ENCODE measurements at places on chromosomes 7 and 10.
A peak's percentile ranks its signal among the peaks of the same experiment; 100 is the strongest.

DNA sequence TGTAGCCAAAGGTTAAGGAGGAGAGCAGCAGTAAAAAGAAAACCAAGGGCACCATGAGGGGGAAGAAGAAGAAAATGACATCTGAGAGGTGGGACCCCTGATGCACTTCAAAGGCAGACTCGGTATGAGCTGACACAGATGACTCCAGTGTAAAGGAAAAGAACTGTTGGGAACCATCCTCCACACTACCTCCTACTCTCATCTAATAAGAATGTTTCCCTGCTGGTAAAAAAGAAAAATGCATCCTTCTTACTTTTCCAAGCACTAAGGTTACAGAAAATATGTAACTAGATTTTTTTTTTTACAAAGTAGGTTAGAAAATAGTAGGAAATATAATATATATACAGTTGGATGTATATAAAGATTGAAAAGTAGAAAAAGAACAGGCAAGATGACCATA, 16.9 kb downstream of the TAS2R41 start:
- no peak for DNase-seq

DNA sequence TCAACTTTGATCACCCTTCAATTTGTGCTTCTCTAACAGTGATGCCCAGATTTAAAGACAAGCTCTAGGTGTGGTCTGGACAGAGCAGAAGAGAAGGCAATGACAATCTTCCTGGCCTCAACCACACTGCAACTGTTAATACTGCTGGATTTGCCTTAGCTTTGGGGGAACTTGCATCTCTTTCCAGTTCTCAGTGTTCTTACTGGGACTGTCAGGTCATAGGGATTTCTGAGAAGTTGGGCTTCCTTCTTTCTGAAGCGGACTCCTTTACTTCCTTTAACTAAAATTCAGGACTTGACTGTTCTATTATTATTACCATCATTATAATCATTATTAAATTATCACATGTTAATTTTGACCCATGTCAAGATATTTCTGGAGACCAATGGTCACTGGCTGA, 80.8 kb downstream of the OSBPL3 start:
- no peak for DNase-seq

DNA sequence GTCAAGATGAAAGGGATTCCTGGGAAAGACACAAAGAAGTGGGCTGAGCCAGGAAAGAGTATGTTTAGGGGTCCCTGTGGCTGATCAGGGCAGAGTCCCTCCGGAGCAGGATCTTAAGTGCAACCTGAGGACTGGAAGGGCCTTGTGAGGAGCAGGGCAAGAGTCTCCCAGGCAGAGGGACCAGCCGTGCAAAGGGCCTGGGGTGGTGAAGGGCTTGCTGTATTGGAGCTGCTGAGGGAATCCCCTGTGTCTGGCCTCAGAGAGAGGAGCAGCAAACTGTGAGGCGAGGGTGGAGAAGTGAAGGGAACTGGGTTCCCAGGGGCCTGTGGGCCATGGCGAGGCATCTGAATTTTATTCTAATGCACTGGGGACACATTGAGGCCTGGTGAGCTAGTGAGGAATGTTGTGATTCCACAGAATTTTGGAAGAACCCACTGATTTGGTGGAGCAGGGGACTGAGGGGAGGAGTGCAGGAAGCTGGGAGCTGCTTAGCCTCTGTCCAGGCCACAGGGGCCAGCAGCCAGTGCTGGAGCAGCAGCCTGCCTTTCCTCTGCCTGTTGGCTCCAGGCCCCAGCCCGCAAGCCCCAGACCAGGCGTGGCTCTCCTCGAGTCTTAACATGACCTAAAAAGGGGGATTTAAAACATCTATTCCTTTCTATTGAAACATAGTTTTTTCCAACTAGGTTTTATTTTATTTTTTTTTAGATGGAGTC, 138.4 kb upstream of the IGFBP3 start:
- no peak for DNase-seq

DNA sequence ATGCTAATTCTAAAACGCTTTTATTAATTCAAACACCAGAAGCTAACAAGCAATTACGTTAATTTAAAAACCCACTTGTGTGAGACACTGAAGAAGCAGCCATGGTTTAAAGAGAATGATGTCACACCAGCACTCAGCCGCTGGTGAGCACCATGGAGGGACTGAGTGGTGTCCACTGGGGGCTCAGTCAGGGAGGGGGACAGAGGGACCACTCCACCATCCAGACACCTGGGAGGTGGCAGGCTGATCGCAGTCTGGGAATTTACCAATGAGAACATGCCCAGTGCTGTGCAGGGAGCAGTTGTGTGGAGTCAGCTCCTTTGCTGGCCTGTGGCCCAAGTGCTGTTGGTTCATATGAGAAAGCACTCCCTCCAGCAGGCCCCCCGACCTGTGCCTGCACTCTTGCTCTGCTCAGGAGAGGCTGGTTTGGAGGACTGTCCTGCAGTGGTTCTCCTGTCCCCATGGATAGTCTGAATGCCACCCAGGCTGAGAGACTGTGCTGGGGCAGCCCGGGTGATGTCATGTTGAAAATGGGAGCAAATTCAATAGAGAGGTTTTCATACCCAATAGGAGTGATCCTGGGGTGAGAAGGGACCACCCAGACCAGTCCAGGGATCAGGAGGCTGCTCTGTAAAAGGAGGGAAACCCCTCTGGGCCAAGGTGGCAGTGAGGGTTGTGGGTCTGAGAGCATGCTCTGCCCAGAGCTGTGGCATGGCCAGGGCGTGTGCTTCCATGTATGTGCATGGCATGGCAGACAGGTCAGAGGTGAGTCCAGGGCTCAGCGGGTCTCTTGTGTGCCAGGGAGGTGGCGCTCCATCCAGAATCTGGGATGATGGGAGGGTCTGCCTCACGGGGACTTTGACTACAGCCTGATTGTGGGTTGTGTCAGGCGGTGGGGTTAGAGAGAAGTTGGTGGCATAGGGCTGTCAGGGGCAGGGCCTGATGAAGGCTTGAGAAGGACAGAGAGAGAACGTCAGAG, 12.7 kb downstream of the ADCY1 start:
- DNase-seq: no peak

GRCh38 chr10:132563485-132564248, 26.1 kb downstream of the INPP5A start:
- no peak for DNase-seq

DNA sequence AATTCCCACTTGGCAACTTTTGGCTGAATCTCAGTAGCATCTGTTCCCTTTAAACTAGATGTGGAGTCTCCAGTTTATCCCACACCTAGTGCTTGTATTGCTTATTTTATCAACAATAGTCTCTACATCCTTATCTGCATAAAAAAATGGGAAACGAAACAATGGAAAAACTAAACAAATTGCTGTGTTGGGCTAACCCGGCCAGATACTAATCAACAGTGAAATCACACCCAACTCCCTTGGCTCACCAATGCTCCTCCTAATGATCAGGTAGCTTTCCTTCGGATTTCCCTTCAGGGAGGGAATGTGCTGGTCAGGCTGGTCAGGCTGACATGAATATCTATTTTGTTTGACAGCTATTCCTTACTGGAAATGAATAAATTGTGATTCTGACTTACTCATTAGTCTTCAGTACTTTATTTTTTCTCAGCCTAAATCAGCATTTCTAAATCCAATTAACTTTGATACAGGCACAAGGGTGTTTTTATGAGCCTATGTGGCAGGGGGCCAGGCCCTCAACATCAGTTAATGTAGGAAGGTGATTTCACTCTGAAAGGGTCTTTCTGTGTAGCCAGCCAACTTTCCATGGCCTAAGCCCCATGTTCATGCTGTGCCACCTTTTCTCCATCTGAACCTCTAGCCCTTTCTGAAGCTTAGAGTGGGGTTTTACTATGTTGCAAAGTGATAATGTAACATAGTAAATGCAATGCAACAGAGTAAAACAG, 170.5 kb upstream of the NPSR1 start:
- DNase-seq: no peak

- no peak for DNase-seq
Measured at GRCh38 chr7:144256112-144256511, 8.5 kb downstream of the OR2A7 start.

DNA sequence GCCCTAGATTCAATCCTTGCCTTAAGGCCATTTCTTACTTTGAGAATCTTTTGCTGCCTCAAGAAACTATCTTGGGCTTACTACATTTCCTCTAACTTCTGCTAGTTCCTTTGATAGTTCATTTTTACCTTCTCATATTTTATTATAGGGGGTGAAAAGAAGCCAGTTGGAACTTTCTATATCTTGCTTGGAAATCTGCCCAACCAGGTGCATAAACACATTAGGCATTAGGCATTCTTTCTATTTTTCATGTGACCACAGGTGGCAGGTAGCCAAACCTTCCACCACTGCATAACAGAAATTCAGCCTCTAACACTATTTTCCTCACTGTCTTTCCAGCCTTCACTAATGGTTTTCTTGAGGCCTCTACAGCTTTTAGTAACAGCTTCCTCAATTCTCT, 300.0 kb upstream of the SP8 start:
- DNase-seq: peak; percentile 30

- DNase-seq: no peak
Measured at GRCh38 chr7:95915731-95916130, 143.4 kb downstream of the DYNC1I1 start.

GRCh38 chr7:77269360-77270093, 69.9 kb upstream of the FGL2 start:
- DNase-seq: no peak

DNA sequence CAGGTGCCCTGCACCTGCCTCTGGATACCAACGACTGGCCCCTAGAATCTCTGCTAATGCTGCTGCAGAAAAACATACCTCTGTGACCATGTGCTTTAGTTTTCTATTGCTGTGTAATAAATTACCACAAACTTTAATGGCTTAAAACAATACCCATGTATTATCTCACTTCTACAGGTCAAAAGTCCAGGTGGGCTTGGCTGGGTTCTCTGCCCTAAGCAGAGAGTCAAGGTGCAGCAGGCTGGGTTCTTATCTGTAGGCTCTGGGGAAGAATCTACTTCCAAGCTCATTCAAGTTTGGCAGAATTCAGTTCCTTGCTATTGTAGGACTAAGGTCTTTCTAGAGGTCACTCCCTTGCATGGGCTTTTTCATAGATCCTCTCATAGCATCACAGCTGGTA, 52.3 kb downstream of the CCDC71L start:
- DNase-seq: no peak

DNA sequence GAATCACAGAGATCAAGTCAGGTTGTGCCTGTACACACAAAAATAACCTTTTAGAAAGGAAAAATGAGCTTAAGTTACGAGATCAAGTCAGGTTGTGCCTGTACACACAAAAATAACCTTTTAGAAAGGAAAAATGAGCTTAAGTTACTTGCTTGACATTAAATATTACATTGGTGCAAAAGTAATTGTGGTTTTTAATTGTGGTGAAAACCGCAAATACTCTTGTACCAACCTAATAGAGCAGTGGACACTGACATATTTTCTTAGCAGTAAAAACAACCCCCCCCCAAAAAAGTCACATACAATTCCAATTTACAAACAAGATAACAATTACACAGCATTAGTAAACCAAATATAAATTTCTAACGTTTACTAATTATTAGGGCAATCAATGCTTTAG, 595.6 kb downstream of the GRM8 start:
- DNase-seq: no peak

- DNase-seq: no peak
Measured at GRCh38 chr10:104273899-104274575, 5.1 kb downstream of the GSTO2 start.

DNA sequence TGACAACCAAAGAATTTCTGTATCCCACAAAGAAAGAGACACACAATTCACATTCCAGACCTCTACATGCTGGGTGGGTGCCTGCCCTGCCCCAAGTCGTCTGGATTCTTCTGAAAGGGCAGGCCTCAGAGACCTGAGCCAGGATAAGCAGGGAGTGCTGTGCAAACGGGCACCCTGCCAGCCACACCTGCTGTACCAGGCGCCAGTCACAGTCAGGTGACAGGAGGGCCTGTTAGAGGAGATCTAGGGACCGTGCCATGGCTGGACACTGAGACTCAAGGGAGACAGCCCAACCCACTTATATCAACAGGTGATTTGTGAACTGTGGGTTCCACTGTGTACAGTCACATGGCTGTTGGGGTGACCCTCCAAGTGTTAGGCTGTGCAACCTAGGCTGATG, 103.1 kb upstream of the AFAP1L2 start:
- no peak for DNase-seq

DNA sequence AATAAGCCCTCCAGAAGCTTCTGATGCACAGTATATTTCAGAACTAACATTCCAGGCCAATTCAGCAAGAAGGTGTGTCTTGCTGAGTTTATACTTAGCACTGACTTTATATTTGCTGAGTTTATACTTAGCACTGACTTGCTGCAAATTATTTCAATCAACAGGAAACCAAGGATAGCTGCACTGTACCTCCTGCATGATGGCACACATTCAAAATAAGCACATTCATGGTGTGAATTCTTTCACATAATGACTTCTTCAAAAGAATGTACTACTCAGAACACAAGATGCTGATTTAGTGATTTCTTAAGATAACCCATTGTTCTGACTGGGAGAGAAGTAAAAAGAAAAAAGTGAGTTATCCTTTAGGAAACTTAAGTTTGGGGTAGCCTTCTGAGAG, 52.0 kb downstream of the JAZF1 start:
- DNase-seq: no peak

DNA sequence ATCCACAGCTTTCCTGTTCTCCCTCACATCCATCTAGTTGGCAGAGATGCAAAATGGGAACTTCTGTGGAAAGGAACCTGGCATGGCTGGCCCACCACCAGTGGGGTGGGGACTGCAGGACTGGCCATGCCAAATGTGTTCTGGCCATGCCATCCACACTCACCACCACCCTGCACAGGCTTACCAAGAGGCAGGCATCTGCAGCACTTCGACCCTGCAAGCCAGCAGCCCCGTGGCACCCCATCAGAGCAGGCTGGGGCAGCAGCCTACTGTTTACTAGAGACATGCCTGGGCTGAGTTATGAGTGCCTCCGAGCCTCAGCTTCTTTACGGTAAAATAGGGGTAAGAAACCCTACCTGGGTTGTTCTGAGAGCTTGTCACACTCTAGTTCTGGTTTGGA, 313.1 kb downstream of the PLXNA4 start:
- DNase-seq: no peak

- DNase-seq: no peak
Measured at GRCh38 chr10:121914661-121915060, 13.2 kb downstream of the ATE1 start.

DNA sequence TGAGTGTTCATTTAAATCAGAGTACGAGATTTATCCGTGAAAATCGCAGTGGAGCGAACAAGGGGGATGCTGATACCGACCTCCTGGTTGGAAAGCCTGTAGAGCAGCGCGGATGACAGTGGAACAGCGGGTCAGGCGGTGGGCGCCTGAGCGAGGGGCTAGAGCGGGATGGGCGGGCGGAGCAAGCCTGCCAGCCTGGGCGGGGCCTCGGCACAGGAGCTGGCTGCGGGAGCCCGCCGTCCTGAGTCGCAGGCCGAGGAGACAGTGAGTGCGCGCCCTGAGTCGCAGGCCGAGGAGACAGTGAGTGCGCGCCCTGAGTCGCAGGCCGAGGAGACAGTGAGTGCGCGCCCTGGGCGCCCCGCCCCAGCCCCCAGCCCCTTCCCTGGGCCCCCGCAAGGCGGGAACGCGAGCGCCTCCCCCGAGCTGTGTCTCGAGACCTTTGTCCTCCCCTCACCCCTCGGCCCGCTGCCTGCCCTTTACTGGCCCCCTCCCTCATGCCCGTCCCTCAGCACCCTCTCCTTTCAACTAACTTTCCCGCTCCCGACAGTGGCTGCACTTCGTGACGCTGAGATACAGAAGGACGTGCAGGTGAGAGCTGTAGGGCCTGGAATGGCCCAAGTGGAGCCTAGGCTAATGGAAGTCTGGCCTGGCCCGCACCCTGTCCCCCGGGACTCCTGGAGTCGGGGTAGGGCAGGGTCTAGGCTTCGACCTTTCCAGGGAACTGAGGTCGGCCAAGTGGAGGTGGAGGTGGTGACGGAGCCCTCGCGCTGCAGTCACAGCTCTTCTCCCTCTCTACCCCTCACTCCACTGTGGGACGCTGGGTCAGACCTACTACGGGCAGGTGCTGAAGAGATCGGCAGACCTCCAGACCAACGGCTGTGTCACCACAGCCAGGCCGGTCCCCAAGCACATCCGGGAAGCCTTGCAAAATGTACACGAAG, at the start of gene AS3MT:
Gene AS3MT (plus strand): TSS at position 213 of the 941 bp plus-strand sequence. CDS start 123 bp downstream, at position 336.
- DNase-seq: no peak

Data from RCC 7860 (cell line).